ENCODE measurements at places on chromosomes 16 and 17.

GRCh38 chr17:9521062-9521461, 54.6 kb downstream of the STX8 start:
- DNase-seq: no peak

DNA sequence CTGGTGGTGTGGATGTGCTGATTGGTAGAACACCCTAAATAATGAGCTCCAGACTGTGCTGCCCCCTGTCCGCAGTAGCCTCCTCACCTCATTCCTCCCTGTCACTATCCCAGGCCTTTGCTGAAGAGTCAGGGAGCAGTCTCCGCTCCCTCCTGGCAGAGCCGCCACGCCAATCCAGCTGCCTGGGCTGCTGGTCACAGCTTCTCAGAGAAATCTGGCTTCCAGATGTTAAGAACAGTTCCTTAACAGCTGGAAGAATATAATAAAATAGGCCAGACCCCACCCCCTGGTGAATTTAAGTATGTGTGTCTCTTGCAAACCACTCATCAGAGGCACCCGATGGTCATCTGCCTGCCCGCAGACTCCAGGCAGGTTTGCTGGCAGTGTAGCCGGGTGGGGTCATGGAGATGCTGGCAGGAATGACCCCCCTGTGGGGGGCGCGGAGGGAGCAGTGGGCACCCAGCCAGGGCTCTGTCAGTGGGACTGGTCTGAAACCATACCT, 161.0 kb downstream of the CCDC182 start:
- DNase-seq: no peak

- DNase-seq: no peak
Observed at GRCh38 chr17:35666967-35667532, 64.4 kb upstream of the RASL10B start.

DNA sequence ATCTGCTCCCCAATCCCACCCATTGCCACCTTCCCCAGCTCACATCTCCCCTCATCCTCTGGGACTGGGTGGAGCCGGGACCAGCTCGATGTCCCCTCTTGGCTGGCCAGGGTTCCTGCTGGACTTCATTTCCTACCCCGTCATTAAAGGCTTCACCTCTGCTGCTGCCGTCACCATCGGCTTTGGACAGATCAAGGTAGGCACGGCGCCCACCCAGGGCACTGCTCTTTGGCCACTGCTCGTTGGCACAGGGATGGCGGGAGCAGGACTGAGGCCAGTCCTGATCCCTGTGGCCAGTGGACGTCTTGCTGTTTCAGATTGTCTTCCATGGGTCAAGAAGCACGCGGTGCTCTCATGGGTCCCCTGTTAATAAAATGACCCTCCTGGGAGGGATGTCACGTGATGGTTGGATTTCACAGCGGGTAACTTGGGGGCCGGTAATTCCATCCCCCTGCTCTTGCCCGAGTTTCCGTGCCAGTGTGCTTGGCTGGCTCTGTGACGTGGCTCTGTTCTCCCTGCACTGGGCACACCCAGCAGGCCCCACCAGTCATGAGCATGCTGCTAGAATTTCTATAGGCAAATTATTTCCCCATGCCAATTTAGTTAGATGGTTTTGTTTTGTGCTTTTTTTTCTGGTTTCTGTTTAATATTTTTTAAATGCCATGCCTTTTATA, 3.1 kb downstream of the SLC26A11 start:
- DNase-seq: no peak

GRCh38 chr17:8628172-8628571, 2.4 kb downstream of the MYH10 start:
- DNase-seq: no peak

DNA sequence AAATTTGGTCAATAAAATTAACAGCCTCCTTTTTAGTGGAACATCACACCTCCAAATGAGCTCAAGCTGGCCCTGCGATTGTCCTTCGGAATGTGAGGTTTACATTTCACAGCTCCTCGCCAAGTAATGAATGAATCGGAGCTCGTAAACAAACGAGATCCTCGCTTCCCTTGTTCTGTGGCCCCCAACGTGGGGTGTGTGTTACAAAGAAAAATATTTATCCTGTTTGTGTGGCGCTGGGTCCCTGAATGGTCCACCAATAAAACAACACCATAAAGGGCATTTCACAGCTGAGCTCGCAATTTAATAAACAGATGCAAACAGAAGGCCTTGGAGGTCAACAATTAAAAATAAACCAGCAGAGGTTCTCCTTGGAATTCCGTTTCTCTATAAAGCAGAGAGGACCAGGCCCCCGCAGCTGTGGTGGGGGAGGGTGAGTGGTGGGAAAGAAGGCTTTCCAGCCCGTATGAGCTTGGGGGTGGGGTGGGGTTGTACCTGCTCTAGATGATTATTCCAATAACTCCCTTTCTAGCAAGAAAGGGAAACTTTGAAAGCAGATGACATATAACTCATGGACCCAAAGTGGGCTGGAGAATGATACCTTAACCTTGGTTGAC, 393.9 kb upstream of the SALL1 start:
- DNase-seq: no peak

DNA sequence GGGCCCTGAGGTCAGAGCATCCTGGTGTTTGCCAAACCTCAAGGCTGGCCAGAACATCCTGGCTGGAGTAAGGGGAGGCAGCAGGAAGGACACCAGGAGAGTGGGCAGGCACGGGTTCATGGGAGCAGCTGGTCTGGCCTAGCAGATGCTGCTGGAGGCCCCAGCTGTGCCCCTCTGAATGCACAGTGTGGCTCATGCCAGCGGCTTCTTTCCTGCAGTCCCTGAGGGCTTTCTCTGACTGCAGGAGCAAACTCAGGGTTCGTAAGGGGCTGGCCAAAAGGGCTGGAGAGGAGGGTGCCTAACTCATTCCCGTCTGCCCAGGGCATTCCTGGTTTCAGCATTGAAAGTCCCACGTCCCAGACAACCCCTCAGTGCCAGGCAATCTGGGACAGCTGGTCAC, 78.7 kb downstream of the ZDHHC7 start:
- DNase-seq: no peak

- no peak for DNase-seq
Observed at GRCh38 chr16:57208926-57209325, 22.8 kb downstream of the RSPRY1 start.

DNA sequence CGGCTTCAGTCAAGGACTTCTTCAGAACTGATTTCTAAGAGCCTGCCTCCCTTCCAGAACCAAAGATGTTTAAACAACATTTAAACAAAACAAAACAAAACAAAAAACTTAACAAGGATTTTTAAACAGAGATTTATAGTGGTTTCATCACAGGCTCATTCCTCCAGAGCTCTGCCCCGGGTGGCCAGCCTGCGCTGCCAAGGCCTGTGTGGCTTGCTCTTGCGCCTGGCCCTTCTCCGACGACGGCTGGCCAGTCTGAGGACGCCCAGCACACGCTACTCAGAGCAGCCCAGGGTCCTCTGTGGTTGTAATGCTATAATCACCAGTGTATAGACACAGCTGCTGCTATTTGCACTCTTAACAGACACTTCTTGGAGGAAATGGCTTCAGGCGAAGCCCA, 307.2 kb upstream of the MYOCD start:
- DNase-seq: no peak

DNA sequence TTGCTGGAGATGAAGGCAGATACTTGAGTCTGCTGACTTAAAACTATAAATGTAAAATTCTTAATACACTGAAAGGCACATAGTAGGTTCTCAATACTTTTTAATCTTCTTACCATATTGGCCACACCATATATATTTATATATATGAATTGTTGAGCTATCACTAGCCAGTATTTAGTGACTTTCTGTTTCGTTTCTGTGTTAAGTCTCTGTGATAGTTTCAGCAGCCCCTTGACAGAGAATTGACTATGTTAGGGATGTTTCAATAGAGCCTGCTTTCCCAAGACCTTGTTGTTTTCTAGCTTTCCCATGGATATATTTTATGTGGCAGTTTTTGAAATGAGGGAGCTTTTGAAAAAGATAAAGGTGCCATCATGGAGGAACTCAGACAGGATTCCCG, 206.5 kb upstream of the GOT2 start:
- no peak for DNase-seq

GRCh38 chr16:72715267-72715666, 332.7 kb downstream of the ZFHX3 start:
- DNase-seq: no peak

DNA sequence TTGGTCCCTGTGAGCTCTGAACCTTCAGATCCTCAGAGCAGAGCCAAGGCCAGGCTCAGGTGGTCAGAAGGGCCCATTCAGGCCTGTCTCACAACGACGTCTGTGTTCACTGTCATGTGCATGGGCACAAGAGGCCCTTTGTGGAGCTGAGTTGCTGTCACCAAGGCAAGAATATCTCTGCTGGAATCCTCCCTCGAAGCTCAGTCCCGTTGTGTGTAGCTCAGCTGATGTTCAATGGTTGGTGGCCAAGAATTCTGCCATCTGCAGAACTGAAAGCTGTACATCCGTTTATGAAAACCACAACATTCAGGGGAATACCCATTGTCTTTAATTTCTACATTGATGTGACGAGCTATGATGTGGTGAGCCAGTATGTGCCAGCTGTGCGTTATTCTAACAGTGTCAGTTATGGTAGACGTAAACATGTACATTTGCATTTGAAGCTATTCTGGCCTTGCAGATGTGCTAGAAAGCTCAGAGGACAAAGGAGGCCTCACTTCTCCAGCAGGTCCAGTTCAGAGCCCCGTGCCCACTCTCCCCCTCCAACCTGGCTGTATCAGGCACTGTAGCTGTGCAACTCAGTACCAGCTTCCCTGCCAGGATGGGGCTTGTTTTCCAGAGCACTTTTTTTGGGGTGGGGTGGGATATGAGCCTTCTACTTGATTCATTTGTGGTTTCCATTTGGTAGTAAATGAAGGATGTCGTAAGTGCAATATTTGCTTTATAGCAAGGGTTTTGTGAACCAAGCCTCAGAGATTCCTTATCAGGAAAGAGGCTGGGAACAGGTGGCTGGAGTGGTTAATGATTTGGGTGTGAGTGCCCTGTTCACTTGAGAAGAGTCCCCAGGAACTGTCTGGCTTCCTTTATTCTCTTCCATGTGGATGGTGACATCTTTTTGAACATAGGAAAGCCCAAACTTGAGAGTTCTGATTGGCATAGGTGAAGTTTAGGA, 56.1 kb downstream of the B9D1 start:
- DNase-seq: no peak

GRCh38 chr17:63185420-63185819, 219.4 kb downstream of the TANC2 start:
- DNase-seq: no peak

- no peak for DNase-seq
Observed at GRCh38 chr17:2095536-2095910, 40.6 kb downstream of the HIC1 start.

- DNase-seq: no peak
Observed at GRCh38 chr17:2905269-2905668, 109.0 kb downstream of the RAP1GAP2 start.

DNA sequence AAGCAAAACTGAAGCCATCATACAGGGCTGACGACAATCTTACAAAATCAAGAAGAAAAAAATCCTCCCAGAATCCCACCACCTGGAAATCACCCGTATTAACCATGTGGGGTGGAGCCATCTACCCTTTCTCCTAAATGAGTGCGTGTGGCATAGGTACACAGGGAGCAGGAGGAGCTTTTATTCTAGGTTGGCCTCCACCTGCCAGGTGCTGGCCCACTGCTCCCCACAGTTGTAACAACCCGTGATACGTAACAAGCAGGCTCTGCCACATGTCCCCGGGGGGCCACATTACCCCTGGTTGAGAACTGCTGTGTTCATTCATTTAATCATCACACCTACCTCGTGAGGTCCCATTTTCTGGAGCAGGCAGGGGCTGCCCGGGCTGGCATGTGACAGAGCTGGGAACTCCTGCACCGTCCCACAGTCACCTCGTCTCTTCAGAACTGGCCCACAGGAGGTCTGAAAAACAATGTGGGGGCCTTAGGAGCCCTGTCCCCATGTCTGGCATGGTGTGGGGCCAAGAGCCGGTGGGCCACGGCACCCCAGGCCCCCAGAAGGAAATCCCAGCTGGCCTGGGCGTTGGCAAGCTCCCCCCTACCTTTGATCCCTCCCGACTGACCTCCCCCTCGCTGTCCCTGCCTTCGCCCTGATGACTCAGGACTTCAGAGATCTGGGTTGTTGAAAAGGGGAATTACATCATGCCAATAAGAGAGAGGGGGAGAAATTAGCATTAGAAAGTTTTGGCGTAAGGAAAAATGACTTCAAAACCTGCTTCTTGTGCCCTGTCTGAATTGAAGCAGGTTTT, 12.9 kb downstream of the CMIP start:
- DNase-seq: peak; percentile 74

GRCh38 chr16:85673529-85674417, 15.0 kb downstream of the GINS2 start:
- DNase-seq: peak; percentile 95

All from adrenal gland (tissue), 19 donors.